ENCODE measurements at places on chromosomes 12 and 14. TPM values are rescaled to one million over a fixed set of nuclear protein-coding genes. Genes with fewer than 3 reads are reported as not detected.

AMN gene
- under 0.01 TPM for total RNA-seq

ITGB7 gene
- 0.50 TPM for total RNA-seq

GPR84 gene
- total RNA-seq: not detected

PAX9 gene
- total RNA-seq: not detected

USP44 gene
- total RNA-seq: 27.4 TPM

MEG3 gene
- 95.0 TPM for total RNA-seq

TMEM30B gene
- 0.51 TPM for total RNA-seq

ERC1 gene
- 46.5 TPM for total RNA-seq

DPPA3 gene
- not detected for total RNA-seq

TAS2R42 gene
- not detected for total RNA-seq

SMIM41 gene
- 2.0 TPM for total RNA-seq

GAS2L3 gene
- total RNA-seq: 33.4 TPM

LRRK2 gene
- total RNA-seq: 10.8 TPM

AHNAK2 gene
- 106 TPM for total RNA-seq

PPM1H gene
- 3.1 TPM for total RNA-seq

OASL gene
- total RNA-seq: 1.2 TPM

PLEKHG7 gene
- not detected for total RNA-seq

SOX5 gene
- total RNA-seq: 16.4 TPM

ZFYVE1 gene
- total RNA-seq: 22.1 TPM

LMO3 gene
- total RNA-seq: 0.50 TPM

ETV6 gene
- 3.6 TPM for total RNA-seq

OAS2 gene
- total RNA-seq: 2.3 TPM

KLRK1 gene
- not detected for total RNA-seq

TMEM121 gene
- 8.0 TPM for total RNA-seq

GNB3 gene
- 1.3 TPM for total RNA-seq

REP15 gene
- total RNA-seq: 0.99 TPM

DACT1 gene
- 22.6 TPM for total RNA-seq

KRT81 gene
- not detected for total RNA-seq

CLEC6A gene
- total RNA-seq: not detected

RPGRIP1 gene
- under 0.01 TPM for total RNA-seq

TEX52 gene
- not detected for total RNA-seq

HSPB8 gene
- total RNA-seq: 21.3 TPM
